ENCODE measurements at places on chromosomes 3 and 15.

DNA sequence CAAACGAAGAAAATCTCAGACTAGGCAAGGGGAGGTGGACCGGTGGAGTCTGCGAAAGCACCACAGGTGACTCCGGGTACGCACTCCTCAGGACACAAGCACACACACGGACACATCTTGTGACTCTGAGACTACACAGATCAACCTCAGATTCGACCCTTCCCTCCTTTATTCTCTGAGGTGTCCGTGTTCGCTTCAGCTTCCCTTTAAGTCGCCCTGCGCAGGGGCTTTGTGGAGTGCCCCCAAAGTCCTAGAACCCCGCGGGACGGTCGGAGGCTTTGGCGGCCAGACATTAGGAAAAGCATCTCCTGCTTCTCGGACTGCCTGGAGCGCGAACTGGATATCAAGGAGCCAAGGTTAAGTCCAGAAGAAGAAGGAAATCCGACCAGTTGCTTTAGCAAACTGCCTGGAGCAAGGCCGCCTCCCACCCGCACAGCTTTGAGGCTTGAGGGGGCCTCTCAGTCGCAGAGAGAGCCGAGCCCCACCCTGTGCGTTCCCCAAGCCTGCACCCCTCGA is 730 bp downstream of the DGKG start:
- no peak for DNase-seq

GRCh38 chr15:71145648-71146047 is 30.4 kb downstream of the THSD4 start:
- DNase-seq, result no peak

- no peak for DNase-seq
Measured at GRCh38 chr3:67167481-67167880, 169.4 kb downstream of the KBTBD8 start.

DNA sequence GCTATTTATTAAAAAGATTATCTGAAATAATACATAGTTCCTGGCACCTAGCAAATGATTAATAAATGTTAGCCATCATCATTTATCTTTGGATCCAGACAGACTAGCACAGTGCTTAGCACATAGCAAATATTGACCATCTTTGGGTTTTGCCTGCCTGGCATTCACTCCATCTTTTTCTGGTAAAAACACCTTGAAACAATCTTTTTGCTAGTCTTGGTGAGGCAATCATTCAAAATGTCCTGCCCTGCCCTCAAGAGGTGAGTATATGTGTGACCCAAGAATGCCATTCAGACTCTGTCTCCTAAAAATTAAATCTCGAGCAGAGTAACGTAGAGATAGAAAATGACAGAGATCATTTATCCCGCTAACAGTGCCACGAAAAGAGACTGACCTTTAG is 78.3 kb upstream of the ZNF280D start:
- no peak for DNase-seq

GRCh38 chr3:111723293-111724215 is 128.4 kb upstream of the ZBED2 start:
- DNase-seq, result no peak

DNA sequence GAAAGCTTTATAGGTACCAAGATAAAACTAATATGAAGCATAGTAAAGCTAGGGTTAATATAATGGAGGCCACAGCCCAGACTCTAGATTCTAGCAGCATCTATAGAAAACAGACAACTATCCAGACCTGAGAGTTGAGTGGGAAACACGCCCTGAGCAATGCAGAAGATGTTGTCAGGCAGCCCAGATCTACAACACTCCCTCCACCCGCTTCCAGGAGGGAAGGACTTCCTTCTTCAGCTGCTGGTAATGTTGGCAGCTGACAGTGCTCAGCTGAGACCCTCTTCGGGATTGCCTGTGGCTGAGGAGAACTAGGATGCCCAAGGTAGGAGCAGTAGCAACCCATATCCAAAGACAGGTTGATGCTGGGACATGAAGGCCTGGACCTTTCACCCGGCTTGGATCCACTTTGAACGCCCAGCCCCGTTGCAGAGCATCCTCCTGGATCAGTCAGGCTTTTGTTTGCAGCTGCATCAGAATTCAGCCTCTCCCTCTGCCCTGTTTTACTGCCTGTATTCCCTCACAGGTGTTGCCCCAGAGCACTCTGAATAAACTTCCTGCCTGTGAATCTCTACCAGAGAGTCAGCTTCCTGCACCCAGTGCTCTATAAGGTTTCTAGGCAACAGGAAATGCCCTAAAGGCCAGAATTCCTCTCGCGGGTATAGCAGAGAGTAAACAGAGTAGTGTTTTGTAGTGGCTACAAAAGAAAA is 174.7 kb upstream of the IL12A start:
- DNase-seq, result no peak

- DNase-seq, result no peak
Measured at GRCh38 chr3:140365872-140366697, 311.8 kb upstream of the TRIM42 start.
